ENCODE measurements at places on chromosomes 7 and 10.

DNA sequence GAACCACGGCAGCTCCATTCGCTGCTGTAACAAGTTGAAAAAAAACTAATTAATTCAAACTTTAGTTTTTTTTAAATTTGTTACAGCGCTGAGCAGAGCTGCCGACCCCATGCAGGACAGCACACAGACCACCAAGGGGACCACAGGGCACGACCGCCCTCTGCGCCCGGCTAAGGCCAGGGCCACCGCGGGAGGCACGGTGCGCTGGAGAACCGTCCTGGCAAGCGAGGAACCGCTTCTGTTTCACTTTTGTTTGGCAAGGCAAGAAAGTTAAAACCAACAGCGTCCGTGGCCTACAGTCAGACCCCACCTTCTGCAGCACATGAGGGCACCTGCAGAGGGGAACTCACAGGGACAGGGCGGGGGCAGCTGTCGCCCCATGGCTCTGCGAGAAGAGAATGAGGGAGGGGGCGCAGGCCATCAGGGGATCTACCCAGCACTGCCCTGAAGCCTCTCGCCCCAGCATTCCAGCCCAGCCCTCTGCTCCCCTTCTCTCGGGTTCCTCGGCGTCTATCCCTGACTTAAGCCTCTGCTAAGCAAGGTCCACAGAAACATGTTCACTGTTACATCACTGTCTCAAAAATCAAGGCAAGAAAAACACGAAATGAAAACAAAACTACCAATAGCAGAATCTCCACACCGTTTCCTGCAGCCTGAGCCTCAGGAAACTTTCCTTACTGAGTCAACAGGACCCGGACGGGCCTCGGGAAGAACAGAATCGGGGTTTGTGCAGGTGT is 204.4 kb downstream of the DIP2C start:
- peak; percentile 9 for DNase-seq

DNA sequence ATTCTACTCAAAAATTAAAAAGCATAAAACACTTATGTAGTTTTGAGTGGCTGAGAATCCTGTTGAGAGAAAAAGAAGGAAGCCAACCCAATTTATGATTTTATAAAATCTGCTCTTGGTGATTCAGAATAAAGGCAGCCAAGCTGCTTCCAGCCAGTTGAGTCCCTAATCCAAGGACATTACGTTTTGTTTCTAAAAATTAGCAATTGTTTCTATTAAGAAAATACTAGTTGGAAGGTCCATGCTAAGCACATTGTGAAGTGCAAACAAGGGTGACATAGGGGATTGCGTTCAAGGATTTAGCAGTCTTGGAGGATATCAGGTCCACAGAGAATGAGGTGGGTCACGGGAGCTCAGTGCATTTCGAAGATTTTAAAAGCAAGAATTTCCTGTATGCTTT is 987.7 kb downstream of the TYW1 start:
- no peak for DNase-seq

DNA sequence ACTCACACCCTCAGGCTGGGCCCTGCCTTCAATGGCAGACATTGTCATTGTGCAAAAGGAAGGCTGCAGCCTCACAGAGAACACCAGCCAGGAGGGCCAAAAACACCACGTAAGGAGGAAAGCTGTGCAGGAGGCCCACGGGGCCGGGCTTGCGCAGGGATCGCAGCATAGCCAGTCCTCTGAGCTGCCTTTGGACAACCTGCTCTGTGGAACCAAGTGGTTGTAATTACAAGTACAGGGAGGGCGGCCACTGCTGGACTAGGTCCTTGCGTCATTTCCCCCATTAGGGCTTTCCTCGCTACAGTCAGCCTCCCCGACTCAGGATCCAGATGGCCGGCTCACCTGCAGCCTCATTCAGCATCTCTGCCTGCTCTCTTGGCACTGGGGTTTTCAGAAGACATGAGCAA is 66.9 kb downstream of the FAM53B start:
- DNase-seq = no peak

DNA sequence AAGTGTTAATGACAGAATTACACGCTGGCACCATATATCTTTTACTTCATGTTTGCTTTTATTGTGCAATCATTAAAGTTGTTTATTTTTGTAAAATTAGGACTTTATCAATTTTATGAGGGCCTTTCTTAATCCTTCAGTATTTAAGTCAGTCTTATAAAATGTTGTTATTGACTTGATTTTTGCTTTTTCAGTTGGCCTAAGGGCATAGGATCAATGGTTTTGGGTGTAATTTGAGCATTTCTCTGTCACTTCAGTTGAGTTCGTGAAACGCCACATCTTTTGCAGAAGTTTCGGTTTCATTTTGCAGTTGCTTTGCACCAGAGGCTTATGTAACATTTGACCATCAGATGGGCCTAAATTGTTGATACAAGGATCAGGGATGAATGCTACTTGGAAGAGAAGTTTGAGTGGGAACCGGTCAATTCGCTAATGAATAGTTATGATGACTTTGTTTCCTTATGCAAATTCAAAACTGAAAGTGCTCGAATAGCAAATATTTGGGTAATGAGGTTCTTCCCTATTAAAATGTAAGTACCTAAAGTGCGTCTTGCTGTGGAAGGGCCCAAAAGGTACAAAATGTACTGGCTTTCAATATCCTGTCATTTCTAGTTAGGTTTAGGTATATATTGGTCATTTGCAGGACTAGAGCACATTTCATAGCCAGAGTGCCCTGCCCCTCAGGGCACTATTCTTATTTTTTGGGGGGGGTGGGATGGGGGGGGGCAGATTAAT is 340.9 kb downstream of the LRMDA start:
- no peak for DNase-seq

DNA sequence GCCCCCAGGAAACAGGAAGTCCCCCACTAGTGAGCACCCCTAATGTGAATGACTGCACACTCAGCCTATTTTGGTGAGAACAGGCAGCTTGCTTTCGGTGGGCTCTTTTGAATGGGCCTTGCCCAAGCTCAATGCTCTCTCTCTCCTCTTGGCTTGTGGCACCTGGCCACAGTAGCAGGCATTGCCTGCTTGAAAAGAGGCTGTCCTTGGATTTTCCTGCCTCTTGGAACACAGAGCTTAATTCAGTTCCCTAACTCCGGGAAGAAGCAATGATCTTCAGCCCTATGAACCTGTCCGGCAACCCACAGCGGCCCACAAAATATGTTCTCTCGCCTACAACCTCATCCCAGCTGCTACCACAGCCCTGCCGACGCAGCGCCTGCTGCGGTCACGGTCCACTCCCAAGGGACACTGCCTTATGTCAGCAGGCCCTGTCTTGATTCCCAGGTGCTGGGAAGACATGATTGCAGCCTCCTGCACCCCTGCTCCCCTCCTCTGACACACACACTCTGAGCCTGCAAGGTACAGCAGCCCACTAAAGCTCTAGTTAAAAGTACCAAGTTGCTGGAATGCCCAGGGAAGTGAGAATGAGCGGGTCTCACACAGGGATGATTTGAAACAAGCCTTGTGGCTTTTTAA is 715.5 kb upstream of the GALNT17 start:
- peak; percentile 39 for DNase-seq

DNA sequence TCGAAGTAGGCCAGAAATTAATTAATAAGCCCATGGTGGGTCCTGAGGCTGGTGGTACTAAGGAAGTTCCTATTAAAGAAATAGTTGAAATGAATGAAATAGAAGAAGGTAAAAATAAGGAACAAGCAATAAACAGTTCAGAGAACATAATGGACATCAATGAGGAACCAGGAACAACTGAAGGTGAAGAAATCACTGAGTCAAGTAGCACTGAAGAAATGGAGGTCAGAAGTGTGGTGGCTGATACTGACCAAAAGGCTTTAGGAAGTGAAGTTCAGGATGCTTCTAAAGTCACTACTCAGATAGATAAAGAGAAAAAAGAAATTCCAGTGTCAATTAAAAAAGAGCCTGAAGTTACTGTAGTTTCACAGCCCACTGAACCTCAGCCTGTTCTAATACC is 36.0 kb downstream of the SLK start:
- DNase-seq = no peak

DNA sequence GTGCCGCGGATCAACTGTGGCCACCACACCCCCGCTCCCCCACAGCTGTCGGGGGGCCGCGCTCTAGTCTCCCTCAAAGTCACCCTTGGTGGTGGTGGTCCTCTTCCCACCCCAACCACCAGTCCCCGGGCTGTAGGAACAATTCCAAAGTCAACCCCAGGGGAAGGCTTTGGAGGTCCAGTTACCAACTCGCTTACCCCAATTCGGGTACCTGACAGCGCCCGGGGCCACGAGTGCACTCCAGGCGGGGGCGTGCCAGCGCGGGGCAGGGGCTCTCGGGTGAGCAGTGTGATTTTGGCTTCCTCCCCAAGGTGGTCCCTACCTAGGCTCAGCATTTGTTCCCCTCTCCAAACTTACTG is 584 bp upstream of the ZMIZ1 start:
- no peak for DNase-seq

GRCh38 chr10:91434041-91434440 is 23.9 kb downstream of the HECTD2 start:
- no peak for DNase-seq
